ENCODE measurements at places on chromosomes 11 and 22.

DNA sequence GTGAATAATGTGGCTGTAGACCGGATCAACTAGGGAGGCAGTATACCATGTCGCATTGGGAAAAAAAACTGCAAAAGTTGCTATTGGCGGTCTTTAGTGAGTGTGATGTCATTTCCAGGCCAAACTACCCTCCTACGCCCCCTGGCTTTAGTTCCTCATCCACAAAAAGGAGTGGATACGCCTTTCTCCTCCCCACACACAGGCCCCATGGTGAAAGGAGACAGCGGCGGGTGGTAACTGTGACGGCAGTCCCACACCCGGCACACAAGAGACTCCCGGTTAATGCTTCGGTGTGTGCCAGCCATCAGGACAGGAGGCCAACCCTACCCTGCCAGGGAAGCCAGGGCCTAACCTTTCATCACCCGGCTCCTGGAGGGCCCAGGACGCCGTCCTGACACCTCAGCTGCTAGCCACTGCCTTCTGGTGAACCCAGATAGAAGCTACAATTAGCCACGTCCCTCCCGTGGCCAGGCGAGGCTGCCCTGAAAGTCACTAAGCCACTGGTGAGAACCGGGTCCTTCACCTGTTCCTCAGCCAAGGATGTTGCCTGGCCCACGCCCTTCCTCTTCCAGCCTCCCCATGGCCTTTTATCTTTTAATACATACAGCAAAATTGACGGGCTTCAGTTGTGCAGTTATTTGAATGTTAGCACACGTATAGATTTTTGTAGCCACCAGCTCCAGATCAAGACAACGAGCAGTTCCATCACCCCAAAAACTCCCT is 10.8 kb downstream of the TP53I11 start:
- DNase-seq, result no peak

DNA sequence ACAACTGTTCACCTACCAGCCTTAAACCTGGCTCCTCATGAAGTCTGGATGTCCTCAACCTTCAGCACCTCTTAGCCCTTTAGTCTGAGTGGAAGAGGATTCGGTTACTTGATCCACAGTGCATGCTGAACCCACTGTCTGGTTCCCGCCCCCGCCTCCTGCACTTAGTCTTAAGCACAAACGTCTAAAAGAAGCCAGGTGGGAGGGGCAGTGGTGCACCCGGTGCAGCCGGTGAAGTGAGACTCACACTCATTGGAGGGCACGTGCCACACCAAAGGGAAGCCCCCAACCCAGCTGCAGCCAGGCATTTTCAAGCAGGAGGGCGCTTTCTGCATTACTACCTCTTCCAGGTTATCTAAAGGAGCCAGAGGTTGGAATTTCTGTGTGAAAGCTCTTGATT is 146.8 kb downstream of the COMMD9 start:
- no peak for DNase-seq

- no peak for DNase-seq
These were observed 44.1 kb downstream of the IGLL5 start for GRCh38 chr22:22931557-22932270.

- DNase-seq, result no peak
These were observed 78.3 kb downstream of the TECTA start for GRCh38 chr11:121179306-121179705.

DNA sequence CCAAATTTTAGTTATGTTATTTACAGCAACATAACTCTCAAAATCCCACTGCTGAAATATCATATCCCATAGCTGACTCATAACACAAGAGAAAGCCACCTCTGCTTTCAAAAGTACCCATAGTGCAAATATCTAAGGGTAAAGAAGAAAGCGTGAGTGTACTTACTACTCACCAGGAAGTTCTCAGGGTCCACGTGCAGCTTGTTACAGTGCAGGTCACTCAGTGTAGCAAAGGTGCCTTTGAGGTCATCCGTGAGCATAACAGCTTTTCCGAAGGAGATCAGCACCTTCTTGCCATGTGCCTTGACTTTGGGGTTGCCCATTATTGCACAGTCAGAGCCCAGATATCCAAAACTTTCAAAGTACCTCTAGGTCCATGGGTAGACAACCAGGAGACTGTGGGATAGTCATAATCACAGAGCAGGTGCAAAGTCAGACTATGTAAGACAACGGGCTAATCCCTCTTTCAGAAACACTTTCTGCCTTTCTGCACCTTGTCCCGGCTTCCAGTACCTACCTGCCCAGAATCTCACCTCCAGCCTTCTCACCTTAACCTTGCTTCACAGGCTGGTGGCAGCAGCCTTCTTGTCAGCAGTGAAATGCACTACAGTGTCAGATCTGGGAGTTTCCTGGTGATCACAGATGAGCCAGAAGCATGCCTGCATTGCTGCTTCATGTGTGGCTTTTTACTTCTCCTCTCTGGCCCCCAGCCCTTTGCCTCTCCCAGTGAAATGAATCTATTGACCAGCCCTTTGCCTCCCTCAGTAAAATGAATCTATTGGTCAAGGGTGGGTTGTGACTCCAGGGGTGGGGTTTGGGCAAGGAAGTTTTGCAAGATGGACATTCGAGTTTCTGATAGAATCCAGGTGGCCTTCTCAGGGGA is 6.5 kb downstream of the HBG1 start:
- no peak for DNase-seq

DNA sequence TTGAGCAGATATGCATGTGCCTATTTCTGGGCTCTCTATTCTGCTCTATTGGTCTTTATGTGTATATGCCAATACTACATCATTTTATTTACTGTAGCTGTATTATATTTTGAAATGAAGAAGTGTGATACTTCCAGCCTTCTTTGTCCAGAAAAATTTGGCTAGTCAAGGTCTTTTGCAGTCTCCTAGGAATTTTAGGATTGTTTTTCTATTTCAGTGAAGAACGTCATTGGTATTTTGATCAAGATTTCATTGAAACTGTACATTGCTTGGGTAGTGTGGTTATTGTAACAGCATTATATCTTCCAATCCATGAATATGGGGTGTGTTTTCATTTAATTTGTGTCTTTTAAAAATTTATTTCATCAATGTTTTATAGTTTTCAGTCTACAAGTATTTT is 400.3 kb downstream of the AASDHPPT start:
- no peak for DNase-seq

- DNase-seq, result no peak
These were observed 177.1 kb downstream of the BRD1 start for GRCh38 chr22:49650336-49651241.

GRCh38 chr11:119634301-119634700 is 94.7 kb downstream of the NECTIN1 start:
- no peak for DNase-seq

GRCh38 chr11:68040101-68040956 is 1.5 kb downstream of the TCIRG1 start:
- peak; percentile 43 for DNase-seq

GRCh38 chr11:43819926-43820325 is 60.7 kb upstream of the ALKBH3 start:
- DNase-seq, result no peak

DNA sequence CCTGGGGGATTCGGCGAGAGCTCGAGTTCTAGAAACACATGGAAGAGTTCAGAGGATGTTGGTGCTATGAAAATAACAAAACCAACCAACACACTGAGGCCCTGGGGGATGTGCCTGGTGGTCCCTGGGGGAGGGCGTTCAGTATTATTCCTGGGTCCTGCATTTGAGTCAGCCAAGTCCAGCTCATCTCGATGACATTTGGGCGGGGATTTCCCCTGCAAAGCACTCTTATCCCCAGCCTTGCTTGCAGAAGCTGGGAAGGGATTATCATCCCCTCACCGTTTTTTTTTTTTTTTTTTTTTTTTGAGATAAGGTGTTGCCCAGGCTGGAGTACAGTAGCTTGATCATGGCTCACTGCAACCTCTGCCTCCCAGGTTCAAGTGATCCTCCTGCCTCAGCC is 2.1 kb upstream of the SMIM38 start:
- DNase-seq, result no peak

DNA sequence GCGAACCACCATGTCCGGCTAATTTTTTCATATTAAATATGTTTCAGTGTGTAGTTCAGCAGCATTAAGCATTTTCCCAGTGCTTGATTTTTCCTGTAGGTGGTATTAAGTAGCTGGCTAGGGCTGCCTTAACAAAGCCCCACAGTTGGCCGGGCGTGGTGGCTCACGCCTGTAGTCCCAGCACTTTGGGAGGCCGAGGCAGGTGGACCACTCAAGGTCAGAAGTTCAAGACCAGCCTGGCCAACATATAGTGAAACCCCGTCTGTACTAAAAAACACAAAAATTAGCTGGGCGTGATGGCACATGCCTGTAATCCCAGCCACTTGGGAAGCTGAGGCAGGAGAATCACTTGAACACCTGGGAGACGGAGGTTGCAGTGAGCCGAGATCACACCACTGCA is 33.5 kb upstream of the TOLLIP start:
- DNase-seq, result no peak

DNA sequence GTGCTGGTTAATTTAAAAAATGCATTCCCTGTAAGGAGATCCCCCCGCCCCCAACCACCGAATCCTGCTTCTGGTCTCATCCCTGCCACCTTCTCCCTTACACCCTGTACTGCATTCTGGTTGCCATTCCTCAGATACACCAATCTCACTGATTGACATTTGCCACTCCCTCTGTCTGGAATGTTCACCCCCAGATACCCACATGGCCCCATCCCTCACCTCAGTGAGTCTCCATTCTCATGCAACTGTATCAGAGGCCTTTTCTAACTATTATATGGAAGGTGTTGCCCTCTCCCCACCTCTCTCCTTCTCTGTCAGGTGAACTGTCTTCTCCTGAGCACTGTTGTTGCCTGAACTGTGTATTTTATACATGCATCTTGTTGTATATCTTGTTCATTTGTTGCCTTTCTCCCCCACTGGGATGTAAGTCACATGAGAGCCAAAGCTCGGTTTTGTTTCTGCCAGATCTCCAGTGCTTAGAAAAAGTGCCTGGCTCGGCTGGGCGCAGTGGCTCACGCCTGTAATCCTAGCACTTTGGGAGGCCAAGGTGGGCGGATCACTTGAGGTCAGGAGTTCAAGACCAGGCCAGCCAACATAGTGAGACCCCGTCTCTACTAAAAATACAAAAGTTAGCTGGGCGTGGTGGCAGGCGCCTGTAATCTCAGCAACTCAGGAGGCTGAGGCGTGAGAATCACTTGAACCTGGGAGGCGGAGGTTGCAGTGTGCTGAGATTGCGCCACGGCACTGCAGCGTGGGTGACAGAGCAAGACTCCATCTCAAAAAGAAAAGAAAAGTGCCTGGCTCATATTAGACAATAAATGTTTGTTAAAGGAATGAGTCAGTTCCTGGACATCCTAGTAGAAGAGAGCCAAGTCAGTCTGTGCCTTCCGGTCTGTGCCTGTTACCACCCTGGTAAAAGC is 61.0 kb downstream of the TNRC6B start:
- peak; percentile 38 for DNase-seq

DNA sequence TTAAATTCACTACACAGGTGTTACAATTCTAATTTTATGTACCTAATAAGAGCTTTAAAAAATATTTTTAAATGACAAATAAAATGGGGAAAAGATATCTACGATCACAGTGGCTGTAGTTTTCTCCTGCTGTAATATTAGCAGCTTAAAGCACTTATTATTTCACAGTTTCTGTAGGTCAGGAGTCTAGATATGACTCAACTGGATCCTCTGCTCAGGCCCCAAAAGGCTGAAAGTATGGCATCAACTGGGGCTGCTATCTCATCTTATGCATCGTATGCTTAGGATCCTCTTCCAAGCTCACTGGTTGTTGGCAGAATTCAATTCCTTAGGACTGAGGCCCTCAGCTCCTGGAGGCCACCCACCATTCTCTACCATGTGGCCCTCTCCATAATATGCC is 12.8 kb downstream of the FBXO3 start:
- DNase-seq, result no peak

DNA sequence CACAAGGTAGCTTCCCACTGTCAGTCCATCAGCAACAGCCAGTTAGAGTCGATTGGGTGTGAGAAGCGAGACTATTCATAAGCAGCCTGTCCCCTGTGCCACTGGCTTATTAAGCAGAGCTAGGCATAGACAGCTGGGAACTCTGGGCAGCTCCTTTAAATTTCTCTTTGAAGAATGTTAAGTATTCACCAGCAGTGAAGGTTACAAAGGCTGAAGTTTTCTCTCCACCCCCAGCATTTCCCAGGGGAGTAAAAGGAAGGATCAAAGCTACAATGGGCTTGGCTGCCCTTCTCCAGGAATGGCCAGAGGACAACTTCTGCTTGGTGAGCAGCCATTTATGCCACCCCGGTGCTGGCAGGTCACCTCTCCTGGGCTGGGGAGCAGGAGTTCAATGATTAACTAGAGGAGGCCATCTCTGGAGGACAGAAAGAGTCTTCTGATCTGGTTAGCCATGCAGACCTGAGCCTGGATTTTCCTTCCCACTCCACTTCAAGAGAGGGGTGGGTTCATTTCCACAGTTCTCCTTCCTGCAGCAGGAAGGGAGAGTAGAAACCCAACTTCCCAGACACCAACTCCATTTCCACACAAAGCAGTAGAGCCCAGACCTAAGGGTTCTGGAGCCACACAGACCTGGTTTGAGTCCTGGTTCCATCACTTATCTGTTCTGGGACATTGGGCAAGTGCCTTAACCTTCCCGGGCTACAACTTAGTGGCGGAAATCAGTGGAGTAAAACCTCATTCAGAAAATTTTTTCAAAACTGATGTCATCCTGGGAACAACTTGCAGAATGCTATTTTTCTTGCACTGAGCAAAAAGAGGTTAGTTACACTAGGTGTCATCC is 22.6 kb downstream of the POU2AF3 start:
- DNase-seq, result no peak

GRCh38 chr11:62599069-62599696 is 2.5 kb downstream of the MTA2 start:
- DNase-seq, result peak; percentile 98

- DNase-seq, result no peak
These were observed 1568.5 kb downstream of the FAM181B start for GRCh38 chr11:81165164-81165563.

Data from CD4-positive, alpha-beta T cell treated with Interleukin-2 at 100 ng/mL for 4 hours (primary cell).